Hematopoietic multipotent progenitor cell treated with erythropoietin and hydrocortisone succinate and interleukin-3 and kit ligand, for 6 days (in vitro differentiated cells): ENCODE measurements at places on chromosomes 3 and 15.

GRCh38 chr15:96237002-96237401 is 93.5 kb upstream of the NR2F2 start:
- DNase-seq, result no peak

- DNase-seq, result no peak
These were observed 55.0 kb upstream of the EPHB3 start for GRCh38 chr3:184506561-184506991.

- DNase-seq, result peak; percentile 91
These were observed at the start of gene CCDC71 for GRCh38 chr3:49165771-49166751. TSS of gene CCDC71 (minus strand) at chr3:49166331. CDS start at chr3:49164208, 2,123 bp downstream.

- DNase-seq, result no peak
These were observed 164.5 kb downstream of the SUCNR1 start for GRCh38 chr3:152037953-152038352.

DNA sequence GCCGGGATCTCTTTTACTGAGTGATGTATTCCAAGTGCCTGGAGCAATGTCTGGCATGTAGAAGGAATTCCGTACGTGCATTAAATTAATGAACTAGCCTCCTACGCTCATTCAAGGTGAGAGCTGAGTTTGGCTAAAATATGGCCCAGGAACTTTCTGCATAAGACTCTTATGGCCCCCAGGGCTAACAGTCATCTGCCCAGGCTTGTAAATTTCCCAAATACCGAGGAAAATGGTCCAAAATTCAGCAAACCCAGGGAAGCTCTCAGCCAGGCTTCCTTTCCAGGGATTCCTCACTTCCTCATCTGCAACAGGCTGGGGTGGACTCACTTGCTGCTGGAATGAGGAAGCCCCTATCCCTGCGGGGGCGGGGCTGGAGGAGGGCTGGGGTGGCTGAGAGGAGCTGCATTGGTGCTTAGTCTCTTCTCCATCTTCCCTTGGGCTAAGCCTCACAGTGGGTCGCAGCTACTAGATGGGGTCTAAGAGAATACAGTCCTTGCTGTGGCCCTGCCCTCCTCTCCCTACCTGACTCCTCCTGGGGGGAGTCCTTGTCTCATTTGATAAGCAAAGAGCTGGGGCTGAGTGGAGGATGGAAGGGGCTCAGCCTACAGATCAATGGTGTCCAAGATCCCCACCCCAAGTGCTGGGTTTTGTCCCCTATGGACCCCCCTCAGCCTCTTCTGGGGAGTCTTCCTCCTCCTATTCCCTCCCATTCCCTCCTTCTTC is 28.5 kb upstream of the APOD start:
- no peak for DNase-seq

GRCh38 chr15:82931221-82931620 is 21.3 kb downstream of the HOMER2 start:
- DNase-seq, result no peak
